RPMI7951 (cell line): ENCODE measurements at places on chromosomes 3 and 15. TPM values are rescaled to one million over a fixed set of nuclear protein-coding genes. Genes with fewer than 3 reads are reported as not detected.

Gene SIDT1
- under 0.01 TPM in 1 of 2 replicates, not detected in the other for total RNA-seq

Gene CYP11A1
- not detected in 2 replicates for total RNA-seq

Gene CHST13
- total RNA-seq: not detected in 2 replicates

Gene FBXL22
- 0.60 and 0.88 TPM in 2 replicates for total RNA-seq

Gene RTP1
- total RNA-seq: not detected in 2 replicates

Gene NUSAP1
- 360 and 426 TPM in 2 replicates for total RNA-seq

Gene SCN11A
- total RNA-seq: not detected in 2 replicates

Gene FNDC3B
- total RNA-seq: 60.6 and 64.6 TPM in 2 replicates

Gene IFT80
- total RNA-seq: 44.2 and 44.7 TPM in 2 replicates

Gene ZNF280D
- total RNA-seq: 27.0 and 32.3 TPM in 2 replicates

Gene DNAJC13
- 45.9 and 50.0 TPM in 2 replicates for total RNA-seq

Gene SGO1
- 26.0 and 33.8 TPM in 2 replicates for total RNA-seq
